ENCODE measurements at places on chromosomes 5 and 9.

GRCh38 chr5:143179126-143179740, 224.3 kb downstream of the NR3C1 start:
- DNase-seq: no peak

GRCh38 chr5:15286650-15287049, 213.3 kb upstream of the FBXL7 start:
- DNase-seq: no peak

- no peak for DNase-seq
These were observed 48.1 kb downstream of the PRELID2 start for GRCh38 chr5:145787001-145787400.

GRCh38 chr5:118994595-118994994, 6.2 kb upstream of the DTWD2 start:
- DNase-seq: no peak

GRCh38 chr5:30347858-30348257, 845.6 kb upstream of the CDH6 start:
- DNase-seq: no peak

DNA sequence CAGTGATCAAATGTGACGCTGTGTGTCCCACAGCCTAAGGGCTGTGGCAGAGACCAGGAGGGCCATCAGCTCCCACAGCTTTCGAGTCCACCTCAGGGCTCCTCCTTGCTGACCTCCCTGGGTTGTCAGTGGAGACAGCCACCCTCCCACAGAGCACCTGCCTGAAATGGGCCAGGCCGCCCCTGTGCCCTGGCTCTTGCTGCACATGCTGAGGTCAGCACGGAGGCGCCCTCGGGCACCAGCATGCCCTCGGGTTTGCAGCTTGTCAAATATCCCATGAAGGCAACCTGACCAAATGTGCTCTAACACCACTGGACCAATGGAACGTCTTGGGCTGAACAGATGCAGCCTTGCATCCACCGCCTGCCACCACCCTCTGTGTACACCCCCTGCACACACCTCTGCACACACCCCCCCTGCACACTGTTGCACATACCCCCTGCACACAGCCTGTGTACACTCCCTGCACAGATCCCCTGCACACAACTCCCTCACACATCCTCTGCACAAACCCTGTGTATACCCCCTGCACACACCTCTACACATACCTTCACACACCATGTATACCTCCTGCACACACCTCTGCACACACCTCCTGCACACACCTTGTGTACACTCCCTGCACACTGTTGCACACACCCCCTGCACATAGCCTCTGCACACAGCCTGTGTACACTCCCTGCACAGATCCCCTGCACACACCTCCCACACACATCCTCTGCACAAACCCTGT, 2.0 kb upstream of the CEP72 start:
- no peak for DNase-seq

- no peak for DNase-seq
These were observed 34.1 kb downstream of the CD14 start for GRCh38 chr5:140598836-140599235.

DNA sequence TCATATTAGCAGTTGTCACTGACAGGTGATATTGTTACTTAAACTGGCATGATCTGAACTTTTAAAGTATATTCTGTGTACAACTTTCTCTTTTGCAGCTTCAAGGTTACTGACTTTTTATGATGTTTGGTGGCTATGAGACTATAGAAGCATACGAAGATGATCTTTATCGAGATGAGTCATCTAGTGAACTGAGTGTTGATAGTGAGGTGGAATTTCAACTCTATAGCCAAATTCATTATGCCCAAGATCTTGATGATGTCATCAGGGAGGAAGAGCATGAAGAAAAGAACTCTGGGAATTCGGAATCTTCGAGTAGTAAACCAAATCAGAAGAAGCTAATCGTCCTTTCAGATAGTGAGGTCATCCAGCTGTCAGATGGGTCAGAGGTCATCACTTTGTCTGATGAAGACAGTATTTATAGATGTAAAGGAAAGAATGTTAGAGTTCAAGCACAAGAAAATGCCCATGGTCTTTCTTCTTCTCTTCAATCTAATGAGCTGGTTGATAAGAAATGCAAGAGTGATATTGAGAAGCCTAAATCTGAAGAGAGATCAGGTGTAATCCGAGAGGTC, 5.9 kb downstream of the ZCCHC7 start:
- no peak for DNase-seq

DNA sequence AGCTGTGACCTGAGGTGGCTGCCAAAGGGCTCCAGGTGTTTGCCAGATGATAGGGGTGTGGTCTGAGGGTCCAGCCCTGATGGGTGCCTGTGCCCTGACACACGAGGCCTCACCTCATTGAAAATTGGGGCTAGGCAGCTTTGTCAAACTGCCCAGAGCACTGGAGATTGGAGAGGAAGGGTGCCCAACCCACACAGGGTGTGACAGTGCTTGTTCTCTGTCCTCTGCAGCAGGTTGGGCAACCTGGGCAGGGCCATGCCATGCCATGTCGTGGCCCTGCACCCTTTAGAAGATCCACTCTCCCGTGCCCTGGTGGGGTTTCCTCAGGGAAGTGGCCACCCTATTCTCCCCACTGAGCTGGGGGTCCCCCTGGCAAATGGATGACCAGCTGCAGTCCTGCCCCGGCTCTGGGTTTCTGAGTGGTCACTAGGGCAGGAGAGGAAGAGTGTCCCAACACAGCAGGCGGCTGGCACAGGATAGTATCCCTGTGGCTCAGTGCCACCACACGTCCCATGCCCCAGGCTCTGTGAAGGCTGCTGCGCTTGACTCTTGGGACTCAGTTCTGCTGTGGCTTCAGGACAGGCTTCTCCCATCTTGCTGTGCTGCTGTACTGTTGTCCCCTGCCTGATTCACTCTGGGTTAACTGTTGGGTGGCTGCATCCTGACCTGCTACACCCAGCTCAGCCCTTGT, 100.8 kb upstream of the PITX1 start:
- no peak for DNase-seq

DNA sequence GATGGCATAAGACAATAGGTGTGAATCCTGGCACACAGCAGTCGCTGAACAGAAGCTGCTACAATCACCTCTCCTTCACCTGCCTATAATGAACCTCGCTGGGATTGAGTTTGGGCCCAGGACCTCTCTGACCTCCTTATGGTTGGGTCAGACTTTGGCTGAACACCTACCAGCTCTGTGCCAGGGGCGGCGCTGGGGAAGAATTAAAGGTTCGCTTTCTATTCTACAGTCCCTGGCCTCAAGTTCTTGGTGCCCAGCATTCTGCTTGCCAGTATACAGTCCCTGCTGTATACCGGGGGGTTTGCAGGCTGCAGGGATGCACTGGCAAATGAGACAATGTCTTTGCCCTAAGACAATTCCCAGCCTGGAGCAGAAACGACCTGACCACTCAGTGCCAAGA, 895 bp upstream of the STRBP start:
- no peak for DNase-seq

GRCh38 chr5:76000582-76000981, 82.6 kb upstream of the SV2C start:
- no peak for DNase-seq

- no peak for DNase-seq
These were observed 53.7 kb upstream of the ANKH start for GRCh38 chr5:14925326-14925725.

DNA sequence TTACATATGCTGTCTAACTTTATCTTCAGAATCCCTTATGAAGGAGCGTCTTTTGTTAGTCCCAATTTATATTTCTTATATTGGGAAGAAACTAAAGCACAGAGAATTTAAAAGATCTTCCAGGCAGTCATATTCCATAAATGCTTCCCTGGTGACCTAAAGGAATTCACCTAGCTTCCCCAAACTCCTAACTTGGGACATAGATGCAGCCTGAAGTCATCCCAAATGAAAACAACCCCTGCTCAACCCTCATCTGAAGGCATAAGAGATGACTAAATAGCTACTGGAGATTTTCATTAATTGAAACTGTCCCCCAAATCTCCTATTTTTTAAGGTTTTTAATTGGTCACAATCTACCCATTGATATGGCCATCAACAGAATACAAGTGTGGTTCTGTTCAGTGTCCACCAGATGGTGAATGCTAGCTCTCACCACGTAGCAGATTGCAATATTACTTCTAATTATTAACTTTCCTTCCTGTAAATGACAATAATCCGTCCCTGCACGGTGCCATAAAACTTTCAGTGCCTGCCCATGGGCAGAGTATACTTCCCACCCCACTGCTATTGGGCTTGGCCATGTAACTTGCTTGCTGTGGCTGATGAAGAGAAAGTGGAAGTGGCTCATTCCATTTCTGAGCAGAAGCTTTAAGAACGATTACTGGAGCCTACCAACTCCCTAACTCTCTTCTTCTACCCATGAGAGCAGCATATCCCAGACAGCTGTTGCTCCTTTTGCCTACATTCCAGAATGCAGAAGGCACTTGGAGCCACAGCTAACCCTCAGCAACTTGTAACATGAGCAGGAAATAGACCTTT, 18.7 kb downstream of the PRUNE2 start:
- no peak for DNase-seq

GRCh38 chr5:78614816-78615215, 33.8 kb downstream of the LHFPL2 start:
- no peak for DNase-seq

DNA sequence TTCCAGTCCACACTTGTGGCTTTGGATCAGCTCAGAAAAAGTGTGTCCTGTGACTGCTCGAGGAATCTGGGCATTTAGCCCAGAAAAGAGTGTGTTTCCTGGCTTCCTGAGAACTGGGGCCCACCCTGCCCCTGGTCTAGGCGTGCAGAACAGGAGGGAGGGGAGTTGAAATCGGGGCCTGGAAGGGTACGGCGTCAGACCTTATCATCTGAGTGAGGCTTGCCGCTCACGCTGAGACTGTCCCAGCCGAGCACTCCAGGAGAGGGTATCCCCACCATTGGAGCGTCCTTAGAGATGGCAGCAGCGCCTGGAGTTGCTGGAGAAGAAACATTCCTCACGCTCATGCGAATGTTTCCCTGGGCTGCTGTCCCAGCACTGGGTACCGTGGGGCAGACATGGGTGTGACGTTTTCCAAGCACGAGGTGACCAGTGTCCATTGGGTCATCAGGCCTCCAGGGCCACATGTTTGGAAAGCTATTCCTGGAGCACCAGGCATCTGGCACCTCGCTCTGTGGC, 22.5 kb downstream of the NEK6 start:
- no peak for DNase-seq

GRCh38 chr5:143312822-143313221, 90.7 kb downstream of the NR3C1 start:
- no peak for DNase-seq

DNA sequence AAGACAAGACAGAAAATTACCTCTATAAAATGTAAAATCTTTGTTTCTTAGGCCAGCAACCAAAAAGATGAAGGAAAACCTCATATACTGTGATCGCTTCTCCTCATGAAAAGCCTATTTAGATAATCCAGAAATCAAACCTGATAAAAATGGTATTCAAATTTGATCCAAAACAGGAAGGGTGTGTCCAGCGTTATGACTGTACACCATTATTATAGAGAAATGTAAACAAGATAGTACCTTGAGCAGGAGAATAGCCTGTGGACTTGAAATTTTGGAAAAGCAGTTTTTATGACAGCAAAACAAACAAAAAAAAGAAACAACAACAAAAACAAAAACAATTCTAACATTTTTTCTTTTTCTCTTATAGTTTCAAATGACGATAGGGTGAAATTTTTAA, 1382.8 kb upstream of the CDH9 start:
- DNase-seq: no peak

- DNase-seq: no peak
These were observed 70.7 kb downstream of the RFK start for GRCh38 chr9:76323490-76323889.

- no peak for DNase-seq
These were observed 116.1 kb upstream of the TAF11L2 start for GRCh38 chr5:17381932-17382331.
